ENCODE measurements at places on chromosomes 5 and 9.
A peak's percentile ranks its signal among the peaks of the same experiment; 100 is the strongest.

DNA sequence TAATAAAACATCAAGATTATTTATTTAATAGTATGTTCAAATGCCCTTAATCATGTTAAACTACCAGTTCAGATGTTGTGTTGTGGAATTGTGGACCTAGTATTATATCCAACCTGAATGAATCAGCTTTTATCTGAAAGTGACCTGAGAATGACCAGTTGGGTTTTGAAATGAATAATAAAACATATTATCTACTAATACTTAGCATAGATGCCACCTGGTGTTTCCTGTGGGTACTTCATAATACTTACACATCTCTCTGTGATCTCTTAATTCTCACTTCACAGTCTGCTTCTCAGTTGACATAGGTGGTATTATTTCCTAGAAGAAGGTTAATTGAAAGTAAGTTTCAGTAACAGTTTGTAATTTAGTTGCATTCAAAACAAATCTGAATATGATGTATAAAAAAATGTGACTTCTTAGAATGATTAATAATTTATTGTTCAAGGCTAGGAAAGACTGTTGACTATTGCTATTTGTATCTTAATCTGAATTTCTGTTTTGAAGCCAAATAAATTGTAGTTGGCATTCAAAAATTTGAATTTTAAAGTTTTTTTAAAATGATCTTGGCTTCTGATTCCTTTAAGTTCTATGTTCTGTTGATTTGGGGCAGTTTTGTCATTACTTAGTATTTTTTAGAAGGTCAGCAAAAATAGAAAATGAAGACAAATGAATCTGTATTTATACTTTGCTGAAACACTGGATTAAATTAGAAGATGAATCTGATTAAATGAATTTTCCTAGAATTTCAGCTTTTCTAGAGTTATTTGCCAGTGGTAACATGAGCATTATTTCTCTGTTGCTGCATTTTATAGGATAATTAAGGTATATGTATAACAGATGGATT is 48.2 kb downstream of the KIF2A start:
- peak; percentile 58 for DNase-seq

- DNase-seq: no peak
Measured at GRCh38 chr5:154830219-154830595, 20.2 kb downstream of the FAXDC2 start.

DNA sequence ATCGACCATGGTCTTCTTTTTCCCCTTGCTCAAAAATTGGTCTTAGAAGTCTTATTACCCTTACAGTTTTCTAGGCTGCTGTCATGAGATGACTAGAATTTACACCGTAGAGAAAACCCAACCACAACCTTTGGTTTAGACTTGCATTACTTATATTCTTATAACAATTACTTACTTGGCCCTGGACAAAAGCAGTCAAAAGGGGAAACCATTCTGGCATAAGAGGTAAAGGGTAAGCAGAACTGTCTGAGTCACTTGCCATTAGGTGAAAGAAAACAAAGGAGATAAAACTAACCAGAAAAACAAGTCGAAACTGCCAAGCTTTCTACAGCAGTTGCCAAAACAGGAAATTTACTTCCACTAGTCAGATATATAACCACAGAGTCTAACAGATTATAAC is 17.9 kb downstream of the TMEM245 start:
- peak; percentile 22 for DNase-seq

DNA sequence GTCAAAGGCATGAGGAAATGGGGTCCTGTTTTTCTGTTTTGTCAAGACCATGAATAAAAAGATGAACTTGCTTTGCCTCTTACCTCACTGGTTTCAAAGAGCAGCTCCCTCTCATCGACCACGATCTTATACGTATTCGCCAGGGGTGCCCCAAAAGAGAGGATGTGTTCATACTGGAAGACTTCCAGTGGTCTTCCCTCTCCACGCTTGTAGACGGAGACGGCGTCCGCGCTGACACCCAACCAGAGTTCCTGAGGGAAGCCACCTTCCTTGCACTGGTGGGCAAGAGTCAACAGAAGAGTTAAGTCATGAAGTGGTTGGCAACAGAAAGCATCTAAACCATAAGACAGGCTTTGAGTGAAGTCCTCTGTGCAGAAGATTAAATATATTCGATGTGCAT is 51.4 kb upstream of the RETREG1 start:
- DNase-seq: no peak

DNA sequence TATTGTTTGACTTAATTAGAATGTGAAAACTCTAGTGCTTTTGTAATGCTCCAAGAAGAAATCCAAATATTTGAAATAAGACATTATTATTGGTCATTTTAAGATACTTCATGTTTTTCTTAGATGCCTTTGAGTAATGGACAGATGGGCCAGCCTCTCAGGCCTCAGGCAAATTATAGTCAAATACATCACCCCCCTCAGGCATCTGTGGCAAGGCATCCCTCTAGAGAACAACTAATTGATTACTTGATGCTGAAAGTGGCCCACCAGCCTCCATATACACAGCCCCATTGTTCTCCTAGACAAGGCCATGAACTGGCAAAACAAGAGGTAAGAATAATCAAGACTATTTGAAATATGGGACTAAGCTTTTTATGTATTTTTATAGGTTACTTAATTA is 69.2 kb upstream of the SREK1 start:
- DNase-seq: no peak

DNA sequence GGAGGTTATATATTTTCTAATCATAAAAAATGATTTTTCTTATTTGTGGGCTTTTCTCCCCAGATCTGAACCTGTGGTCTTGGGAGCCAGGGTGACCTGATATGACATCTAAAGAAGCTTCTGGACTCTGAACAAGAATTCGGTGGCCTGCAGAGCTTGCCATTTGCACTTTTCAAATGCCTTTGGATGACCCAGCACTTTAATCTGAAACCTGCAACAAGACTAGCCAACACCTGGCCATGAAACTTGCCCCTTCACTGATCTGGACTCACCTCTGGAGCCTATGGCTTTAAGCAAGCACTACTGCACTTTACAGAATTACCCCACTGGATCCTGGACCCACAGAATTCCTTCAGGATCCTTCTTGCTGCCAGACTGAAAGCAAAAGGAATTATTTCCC is 59.0 kb upstream of the RIC1 start:
- no peak for DNase-seq

DNA sequence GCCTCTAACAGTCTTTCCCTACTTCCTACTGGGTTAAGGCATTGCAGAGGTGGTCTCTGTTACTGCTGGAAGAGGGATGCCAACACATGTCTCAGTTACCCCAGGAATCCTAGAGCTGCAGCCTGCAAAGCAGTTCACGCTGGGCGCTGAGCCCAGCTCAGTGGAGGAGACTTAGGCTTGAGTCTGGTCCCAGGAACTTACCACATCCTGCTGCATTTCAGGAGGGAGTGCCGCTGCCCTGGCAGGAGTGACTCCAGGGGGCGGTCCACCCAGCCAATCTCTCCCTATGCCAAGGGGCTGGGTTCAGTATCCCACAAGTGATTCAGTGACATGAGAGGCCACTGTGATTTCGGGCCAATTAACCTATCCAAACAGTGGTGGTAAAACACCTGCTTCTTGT is 7.6 kb downstream of the TTC16 start:
- DNase-seq: no peak

GRCh38 chr9:97438666-97439065 is 26.8 kb downstream of the TDRD7 start:
- DNase-seq: no peak

GRCh38 chr9:108776920-108777639 is 78.7 kb downstream of the ACTL7B start:
- DNase-seq: peak; percentile 23

DNA sequence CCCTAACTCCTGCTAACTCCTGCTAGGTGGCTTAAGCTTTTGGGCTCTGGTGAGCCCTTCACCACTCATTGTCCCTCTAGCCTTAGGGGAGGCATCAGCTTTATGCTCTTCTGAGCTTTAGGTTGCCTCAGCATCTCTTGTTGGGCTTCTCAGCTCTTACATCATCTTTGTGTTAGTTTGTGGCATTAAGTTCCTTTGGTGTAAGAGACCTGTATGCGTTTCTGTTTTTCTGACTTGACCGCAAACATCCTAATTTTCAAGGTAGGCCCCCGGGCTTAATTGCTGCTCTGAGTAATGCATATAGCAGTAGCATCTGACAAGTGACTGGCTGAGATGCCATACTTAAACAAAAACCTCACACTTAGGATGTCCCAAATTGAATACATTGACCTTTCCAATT is 287.8 kb upstream of the TUT7 start:
- DNase-seq: no peak

- no peak for DNase-seq
Measured at GRCh38 chr9:136403538-136403914, 3.6 kb upstream of the SNAPC4 start.

DNA sequence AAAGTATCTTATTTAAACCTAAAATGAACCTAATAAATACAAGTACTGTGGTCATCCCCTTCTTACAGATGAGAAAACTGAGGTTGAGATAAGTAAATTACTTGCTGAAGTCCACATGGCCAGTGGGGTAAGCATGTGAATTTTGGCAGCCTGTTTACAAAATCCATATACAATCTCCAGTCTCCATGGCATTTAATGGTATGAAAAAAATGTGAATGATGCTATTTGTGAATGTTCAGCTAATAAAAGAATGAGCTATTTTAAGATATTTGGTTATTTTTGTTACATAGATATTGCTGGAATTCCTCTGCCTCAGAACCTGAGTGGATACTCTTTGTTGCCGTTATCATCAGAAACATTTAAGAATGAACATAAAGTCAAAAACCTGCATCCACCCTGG is 19.3 kb upstream of the GPR150 start:
- no peak for DNase-seq

GRCh38 chr5:21818370-21818720 is 1034.8 kb downstream of the CDH12 start:
- no peak for DNase-seq

GRCh38 chr9:106797299-106797698 is 65.7 kb upstream of the ZNF462 start:
- no peak for DNase-seq

GRCh38 chr5:36395260-36395659 is 93.6 kb upstream of the RANBP3L start:
- no peak for DNase-seq

GRCh38 chr9:111068383-111068730 is 30.1 kb upstream of the LPAR1 start:
- DNase-seq: no peak

GRCh38 chr5:180605554-180606214 is 14.4 kb upstream of the SCGB3A1 start:
- DNase-seq: peak; percentile 65

DNA sequence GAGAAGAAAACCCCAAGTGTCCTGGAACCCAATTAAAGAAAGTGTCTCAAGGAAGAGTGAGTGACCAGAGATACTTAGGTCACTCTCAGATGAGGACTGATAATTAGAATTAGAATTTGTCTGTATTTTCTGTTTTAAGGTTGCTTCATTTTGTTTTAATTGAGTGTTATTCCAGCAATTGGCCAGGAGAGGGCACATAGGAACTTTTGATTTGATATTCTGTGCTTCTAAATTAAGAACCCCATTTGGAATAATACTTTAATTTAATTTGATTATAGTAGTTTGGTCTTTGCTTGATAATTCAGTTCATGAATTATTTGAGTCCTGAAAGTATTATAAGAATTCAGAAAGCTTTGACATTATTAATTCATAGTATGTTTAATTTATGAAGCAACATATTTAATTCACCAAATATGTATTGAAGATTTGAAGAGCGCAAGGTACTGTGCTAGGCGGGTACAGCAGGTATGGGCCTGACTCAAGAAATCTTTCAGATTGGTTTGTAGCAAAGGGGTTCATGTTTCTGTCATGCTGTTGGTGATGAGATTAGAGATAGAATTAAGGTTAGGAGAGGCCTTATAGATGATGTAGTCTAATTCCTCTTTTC is 4.9 kb downstream of the MRPL22 start:
- peak; percentile 52 for DNase-seq
